Naive thymus-derived CD4-positive, alpha-beta T cell (primary cell): ENCODE measurements at places on chromosomes 5 and 9. TPM values are rescaled to one million over a fixed set of nuclear protein-coding genes. Genes with fewer than 3 reads are reported as not detected.

Gene FST
- 1.1 TPM for total RNA-seq

Gene C5orf58
- total RNA-seq = not detected

Gene SLC6A18
- not detected for total RNA-seq

Gene HRCT1
- not detected for total RNA-seq

Gene SPIN1
- 28.1 TPM for total RNA-seq

Gene FCN2
- total RNA-seq = not detected

Gene CSF2
- total RNA-seq = not detected
